CD4-positive, alpha-beta T cell treated with Interleukin-10 for 1 hour (primary cell): ENCODE measurements at places on chromosomes 13 and 19.
A peak's percentile ranks its signal among the peaks of the same experiment; 100 is the strongest.

- DNase-seq, result no peak
Observed at GRCh38 chr13:81568824-81569223, 1227.9 kb upstream of the SPRY2 start.

GRCh38 chr13:40383132-40383531, 283.3 kb downstream of the FOXO1 start:
- DNase-seq, result no peak

DNA sequence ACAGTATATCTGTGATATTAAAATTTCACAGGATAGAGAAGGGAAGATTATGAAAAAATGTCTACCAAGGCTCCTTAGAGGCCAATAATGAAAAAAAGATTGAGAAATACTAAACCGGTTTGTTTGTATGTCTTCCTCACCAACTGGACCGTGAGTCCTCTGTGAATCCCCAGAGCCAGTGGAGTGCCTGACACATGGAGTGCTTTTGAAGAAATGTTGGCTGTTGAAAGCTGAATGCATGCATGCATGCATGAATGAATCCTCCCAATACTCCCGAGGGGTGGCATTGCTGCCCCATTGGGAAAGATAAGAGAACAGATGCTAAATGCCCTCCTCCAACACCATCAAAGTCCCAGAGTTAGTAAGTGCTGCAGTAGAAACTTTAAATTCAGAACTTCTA, 152.7 kb upstream of the SERP2 start:
- no peak for DNase-seq

- DNase-seq, result no peak
Observed at GRCh38 chr13:64154514-64154913, 2738.9 kb upstream of the PCDH20 start.

- peak; percentile 45 for DNase-seq
Observed at GRCh38 chr13:39777527-39778061, 122.1 kb downstream of the COG6 start.

DNA sequence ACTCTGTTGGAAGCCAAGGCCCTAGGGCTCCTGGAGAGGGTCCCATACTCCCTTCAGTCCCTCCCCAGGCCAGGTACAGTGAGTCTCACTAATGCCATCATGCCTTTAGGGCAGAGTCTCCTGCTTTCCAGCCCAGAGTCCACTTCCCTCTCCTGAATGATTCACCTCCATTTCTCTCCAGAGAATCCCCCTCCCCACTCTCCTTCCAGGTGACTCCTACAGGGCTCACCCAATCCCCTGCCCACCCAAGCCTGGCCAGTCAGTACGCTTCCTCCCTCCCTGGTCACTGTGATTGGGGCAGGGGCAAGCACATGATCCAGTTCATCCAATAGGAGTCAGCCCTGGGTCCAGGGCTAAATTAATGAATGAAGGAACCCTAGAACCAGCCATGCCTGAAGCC, 35.0 kb upstream of the PNMA8B start:
- no peak for DNase-seq

DNA sequence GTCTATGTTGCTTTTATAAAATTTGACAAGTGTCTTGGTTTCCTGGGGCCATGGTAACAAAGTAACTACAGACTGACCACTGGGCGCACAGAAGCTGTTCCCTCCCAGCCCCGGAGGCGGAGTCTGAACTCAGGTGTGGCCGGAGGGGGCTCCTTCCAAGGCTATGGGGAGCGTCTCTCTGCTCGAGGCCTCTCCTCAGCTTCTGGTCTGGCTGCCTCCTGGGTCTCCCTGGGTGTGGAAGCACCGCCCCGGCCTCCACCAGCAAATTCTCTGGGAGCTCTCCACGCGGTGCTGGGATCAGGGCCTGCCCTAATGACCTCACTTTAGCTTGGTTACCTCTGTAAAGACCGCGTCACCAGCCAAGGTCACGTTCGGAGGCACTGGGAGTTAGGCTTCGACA, 45.7 kb upstream of the F7 start:
- no peak for DNase-seq

DNA sequence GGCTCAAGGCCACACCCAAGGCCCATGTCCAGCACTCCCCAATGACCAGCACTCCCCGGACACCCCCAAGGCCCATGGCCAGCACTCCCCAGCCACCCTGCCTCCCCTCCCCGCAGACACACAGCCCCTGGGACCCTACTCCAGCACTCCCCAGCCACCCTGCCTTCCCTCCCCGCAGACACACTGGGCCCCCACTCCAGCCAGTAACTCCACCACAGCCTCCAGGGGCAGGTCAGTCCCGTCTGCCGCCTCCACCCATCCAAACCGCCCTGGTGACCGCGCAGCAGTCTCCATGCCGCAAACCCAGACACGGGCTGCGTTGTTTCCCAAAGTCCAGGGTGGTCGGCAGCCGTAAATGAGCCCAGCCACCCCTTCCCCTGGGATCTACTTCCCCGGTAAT, 70.7 kb downstream of the SPACA7 start:
- no peak for DNase-seq
